KG1 (cell line): ENCODE measurements at places on chromosomes 12 and 14.
A peak's percentile ranks its signal among the peaks of the same experiment; 100 is the strongest.

DNA sequence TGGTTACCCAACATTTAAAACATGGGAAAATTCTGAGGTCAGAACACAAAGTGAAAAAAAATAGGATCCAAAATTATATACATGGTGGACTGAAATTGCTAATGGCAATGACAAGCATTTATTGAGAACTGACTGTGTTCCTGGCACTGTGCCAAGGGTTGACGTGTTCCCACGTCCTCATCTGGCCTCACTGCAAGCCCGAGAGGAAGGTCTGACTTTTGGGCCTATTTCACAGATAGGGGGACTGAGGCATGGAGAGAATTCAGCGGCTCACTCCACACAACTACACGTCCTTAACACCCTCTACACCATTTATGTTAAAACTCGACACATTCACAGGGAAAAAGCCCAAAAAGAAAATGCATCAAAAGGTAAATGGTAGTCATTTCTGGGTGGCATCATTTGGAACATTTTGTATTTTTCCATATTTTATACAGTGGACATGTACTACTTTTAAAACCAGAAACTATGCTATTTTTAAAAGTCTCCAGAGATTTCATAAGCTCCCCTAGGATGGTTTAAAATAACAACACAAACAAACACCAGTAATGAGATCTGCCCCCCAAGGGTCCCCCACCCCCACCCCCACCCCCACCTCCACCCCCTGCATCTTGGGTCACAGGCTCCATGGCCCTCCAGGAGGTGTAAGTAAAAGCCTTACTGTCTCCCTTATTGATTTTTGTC, 27.7 kb downstream of the CLMN start:
- DNase-seq: no peak

- DNase-seq: no peak
These were observed 17.6 kb upstream of the G2E3 start for GRCh38 chr14:30541318-30541717.

GRCh38 chr12:50058743-50059312, 1.4 kb downstream of the ASIC1 start:
- no peak for DNase-seq

DNA sequence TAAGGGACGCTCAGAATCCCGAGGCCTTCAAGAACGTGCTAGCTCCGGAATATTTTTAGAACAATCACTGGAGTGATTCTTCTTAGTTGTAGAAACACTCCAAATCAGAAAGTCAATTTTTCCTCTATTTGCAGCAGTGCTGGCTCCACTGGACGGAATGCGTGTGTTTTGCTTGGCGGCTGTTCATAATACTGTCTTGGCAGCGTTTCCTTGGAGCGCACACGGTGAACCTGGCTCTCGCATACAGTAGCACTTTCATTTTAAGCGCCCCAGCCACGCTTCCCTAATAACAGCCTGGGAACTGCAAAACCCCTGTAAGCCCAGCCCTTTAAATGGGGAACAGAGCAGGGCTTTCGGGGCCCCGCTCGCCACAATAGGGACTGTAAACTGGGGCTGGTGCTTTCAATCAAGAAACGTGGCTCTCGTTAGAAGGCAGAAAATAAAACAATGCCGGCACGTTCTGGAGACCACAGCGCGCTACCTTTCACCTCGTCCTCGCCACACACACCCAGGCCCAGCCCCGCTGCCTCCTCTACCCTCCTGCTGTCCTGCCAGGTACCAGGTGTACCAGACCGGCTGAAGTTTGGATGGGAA, 79.9 kb downstream of the BCL11B start:
- DNase-seq: no peak

DNA sequence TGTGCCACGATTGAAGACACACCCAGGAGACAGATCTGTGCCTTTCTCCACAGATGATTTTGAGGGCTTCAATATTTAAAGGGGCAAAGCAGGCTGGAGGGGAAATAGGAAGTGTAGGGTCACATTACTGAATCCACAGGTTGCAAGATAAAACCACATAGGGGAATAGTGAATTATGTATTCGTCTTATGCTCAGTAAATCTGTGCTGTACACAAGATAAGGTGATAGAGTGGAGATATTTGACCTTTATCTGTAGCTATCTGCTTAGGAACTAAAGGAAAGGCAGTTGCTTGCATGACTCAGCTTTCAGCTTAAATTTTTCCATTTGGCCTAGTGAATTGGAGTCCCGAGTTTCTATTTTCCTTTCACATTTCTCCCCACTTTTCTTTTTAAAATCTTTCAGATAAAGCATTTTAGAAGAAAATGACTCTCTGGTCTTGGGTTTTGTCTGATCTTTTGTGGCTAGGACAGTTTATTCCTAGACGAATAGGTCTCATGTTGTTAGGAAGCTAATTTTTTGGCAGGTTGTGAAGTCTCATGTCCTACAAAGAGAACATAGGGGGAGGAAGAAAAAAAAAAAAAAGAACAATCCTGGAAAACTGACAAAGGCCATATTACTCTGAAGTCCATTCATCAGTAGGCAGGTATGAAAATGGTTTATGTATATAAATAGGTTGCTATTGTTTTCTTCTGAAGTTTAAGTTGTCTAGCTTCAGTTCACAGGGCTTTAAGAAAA, 55.4 kb downstream of the FBXO33 start:
- DNase-seq: no peak

- DNase-seq: no peak
These were observed 827.6 kb downstream of the SLC6A15 start for GRCh38 chr12:84085046-84085445.

GRCh38 chr12:99059824-99060511, 414.9 kb downstream of the APAF1 start:
- no peak for DNase-seq

GRCh38 chr14:75714991-75715390, 53.9 kb downstream of the TTLL5 start:
- DNase-seq: no peak

- peak; percentile 20 for DNase-seq
These were observed 387.9 kb downstream of the DAD1 start for GRCh38 chr14:22200977-22201605.

DNA sequence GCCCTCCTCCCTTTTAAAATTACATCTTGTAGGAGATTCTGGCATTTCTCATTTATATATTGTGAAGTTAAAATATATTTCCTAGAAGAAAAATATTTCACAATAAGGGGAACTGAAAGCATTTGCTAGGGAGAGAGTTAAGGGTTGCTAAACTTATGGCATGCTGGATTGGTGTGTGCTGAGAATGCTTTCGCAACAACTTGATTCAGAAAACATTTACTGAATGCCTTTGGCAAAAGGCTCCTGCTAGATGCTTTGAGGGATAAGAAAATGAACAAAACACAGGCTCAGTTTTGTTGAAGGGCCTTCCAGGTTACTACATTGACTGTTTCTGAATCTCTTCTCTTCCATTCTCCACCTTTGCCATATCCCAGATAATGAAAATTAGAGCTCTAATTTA, 67.5 kb downstream of the DIP2B start:
- DNase-seq: peak; percentile 22

- DNase-seq: no peak
These were observed 402.2 kb upstream of the USP15 start for GRCh38 chr12:61857968-61858367.

- no peak for DNase-seq
These were observed 846 bp downstream of the SLIRP start for GRCh38 chr14:77708749-77709148.

- DNase-seq: no peak
These were observed 48.5 kb downstream of the PHLDA1 start for GRCh38 chr12:75982979-75983660.

GRCh38 chr14:62657376-62657775, 387.9 kb downstream of the KCNH5 start:
- DNase-seq: no peak

GRCh38 chr12:88432531-88433490, 147.5 kb downstream of the KITLG start:
- DNase-seq: no peak

DNA sequence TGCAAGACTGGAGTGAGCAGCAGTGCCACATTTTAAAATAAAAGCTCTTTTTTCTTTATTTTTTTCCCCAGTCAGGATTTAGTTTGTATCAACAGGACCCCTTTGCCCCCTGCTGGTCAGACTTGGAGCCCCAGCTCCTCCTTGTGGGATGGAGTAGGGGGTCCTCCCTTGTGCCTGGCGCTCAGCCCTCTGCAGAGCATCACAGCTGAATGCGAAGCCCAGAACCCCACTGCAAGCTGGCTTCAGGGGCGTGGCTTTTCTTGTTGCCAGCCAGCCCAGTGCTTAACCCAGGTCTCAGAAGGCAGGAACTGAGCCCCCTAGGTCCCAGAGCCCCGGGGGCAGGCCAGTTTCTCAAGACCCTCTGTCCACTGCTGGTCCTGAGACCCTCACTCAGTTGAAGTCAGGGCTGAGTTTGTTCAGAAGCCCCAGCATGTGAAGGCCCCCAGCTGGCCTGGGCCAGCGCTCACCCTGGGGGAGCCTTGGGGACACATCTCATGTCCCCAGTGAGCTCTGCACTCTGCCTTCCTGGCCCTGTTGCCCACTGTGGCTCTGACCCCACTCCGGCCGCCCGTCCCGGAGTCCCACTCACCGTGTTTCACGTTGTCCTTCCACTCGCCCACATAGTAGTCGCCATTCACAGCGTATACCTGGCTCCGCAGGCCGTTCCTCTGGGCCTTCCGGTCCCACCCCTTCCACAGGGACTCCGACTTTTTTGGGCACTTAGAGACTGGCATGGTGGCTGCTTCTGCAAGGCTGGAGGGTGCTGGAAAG, 519 bp downstream of the MORN3 start:
- peak; percentile 31 for DNase-seq

DNA sequence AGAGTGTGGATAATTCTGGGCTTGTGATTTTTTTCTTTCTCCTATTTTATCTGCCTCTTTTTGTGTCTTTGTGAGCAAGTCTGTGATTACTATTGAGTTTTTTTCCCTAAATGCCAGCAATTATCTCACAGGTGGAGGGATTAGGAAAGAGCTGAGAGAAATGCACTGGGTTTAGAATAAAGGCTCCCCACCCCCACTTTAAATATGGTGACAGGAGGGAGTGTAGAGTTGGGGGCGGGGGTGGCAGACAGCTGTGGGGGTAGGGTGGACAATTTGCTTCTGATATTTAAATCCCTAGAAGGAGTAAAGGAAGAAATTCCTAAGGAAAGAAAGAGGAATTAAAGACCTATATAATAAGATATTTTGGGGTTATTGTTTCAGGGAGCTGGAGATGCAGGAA, 145.9 kb downstream of the NRXN3 start:
- DNase-seq: no peak

DNA sequence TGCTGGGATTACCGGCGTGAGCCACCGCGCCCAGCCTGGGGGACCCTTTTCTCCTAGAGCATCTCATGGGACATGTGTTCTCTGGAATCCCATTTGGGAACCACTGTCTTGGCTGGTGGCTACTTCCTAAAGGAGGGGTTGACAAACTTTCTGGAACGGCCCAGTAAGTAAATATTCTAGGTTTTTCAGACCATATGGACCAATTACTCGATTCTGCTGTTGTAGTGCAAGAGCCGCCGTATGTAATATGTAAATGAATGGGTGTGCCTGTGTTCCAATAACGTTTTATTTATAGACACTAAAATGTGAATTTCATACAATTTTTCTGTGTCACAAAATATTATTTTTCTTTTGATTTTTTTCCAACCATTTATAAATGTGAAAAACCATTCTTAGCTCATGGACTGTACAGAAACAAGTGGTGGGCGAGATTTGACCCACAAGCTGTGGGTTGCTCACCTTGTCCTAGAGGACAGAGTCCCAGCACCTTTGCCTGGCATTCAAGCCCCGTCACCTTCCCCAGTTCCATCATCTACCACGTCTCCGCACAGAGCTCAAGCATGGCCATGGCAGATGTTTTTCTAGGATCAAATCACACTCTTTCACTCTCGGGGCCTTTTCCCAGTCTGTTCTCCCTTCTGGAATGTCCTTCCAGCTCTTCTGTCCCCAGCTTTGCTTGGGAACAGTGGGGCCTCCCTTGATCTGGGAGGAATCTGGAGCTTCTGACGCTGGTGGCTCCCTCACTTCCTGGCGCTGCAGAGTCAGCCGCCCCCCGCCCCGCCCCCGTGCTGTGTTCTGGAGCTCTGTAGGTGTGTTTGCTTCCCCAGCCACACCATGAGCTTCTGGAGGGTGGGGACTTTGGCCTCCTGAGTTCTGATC, 17.9 kb upstream of the RCOR1 start:
- DNase-seq: no peak

DNA sequence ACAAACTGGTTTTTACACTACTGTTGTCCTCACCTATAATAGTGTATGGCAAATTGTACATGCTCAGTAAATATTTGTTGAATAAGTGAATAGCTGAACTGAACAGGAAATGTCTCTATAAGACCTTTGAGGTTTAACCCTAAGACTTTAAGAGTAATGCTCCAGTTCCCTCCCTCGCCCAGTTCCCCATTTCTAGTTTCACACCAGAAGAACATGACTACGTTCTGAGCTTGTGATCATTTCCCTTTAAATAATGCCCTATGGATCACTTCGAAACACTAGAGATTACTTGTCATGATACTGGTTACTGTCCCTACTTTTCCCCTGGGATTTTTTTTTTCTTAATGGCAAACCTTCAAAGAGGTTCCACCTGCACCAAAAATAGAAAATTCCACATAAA, 69.3 kb downstream of the PRKD1 start:
- DNase-seq: no peak

DNA sequence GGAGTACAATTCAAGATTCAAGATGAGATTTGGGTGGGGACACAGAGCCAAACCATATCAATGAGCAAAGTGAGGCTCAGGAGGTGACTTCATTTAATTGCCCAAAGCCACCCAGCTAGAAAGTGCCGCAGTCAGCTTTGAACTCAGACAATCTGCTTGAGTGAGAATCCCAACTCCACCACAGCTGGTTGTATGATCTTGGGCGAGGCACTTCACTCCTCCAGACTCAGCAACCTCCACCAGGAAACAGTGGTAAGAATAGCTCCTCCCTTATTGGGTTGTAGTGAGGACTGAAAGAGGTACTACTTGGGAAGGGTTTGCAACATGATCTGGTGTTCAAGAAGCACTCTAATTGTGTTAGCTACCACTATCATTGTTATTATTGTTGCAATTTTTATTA, 129.2 kb upstream of the RFLNA start:
- DNase-seq: peak; percentile 7

DNA sequence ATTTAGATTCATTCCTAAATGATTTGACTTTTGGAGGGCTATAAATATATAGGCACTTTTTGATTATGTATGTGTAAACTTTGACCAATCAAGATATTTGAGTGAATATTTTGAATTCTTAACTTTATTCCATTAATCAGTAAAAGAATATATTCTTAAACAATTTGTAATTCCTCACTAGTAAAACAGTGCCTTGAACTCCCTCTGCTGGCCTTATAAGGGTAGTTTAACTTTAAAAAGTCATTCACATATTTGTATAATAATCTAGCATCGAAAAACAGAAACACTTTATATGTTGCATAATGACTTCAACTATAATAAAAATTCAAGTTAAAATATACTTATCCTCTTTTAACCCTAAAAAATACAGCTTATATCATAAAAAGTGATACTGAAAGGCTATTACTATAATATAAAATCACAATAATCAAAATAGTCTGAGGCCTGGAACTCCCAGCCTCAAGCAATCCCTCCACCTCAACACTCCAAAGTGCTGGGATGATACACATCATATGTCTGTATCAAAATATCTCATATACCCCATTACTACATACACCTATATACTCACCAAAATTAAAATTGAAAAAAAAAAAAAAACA, 31.2 kb downstream of the CCDC59 start:
- DNase-seq: peak; percentile 4
